ENCODE measurements at places on chromosomes 3 and 15. TPM values are rescaled to one million over a fixed set of nuclear protein-coding genes. Genes with fewer than 3 reads are reported as not detected.

The IGSF10 gene
- total RNA-seq: 0.94 TPM

The ADGRG7 gene
- total RNA-seq: not detected

The CORO2B gene
- total RNA-seq: 2.8 TPM

The DNAJB8 gene
- total RNA-seq: not detected

The LRRC49 gene
- total RNA-seq: 13.3 TPM

The MYL3 gene
- not detected for total RNA-seq

The GABRG3 gene
- total RNA-seq: 0.50 TPM

The FEM1B gene
- 82.0 TPM for total RNA-seq

The ABHD6 gene
- 6.5 TPM for total RNA-seq

The AGBL1 gene
- total RNA-seq: 0.03 TPM

The TMEM108 gene
- 7.4 TPM for total RNA-seq

The ANKUB1 gene
- not detected for total RNA-seq

The GATM gene
- total RNA-seq: 21.6 TPM

The PPM1M gene
- total RNA-seq: 4.0 TPM

The ACKR4 gene
- not detected for total RNA-seq

The KBTBD12 gene
- total RNA-seq: 0.23 TPM

The ARHGEF3 gene
- total RNA-seq: 8.0 TPM

The C3orf85 gene
- not detected for total RNA-seq

The MINAR1 gene
- 1.4 TPM for total RNA-seq

The WDR72 gene
- 1.9 TPM for total RNA-seq

All from GM23338 (cell line).